ENCODE measurements at places on chromosomes 2 and 18.

DNA sequence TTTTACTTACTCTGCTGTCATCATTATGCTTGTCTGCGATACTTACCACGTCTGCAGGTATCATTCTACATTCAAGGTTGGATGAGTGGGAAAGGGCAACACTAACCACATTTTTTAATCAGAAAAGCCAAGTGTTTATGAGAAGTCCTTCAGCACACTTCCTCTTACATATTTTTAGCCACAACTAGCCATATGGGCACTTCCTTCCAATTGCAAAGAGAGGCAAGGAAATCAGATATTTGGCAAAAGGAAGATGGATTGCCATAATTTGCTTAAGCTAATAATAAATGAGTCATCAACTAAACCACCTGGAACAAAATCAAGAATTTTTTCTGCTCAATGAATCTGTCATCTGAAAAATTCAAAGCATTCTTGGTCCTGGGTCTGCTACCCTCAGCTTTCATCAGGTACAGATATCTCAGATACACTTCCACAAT is 16.7 kb upstream of the MRO start:
- peak; percentile 26 for DNase-seq

- DNase-seq = no peak
Observed at GRCh38 chr2:238879621-238880377, 31.9 kb downstream of the TWIST2 start.

- DNase-seq = no peak
Observed at GRCh38 chr18:74905247-74905646, 303.7 kb downstream of the PTGR3 start.

GRCh38 chr2:152924722-152925121 is 206.3 kb downstream of the ARL6IP6 start:
- DNase-seq = no peak
